ENCODE measurements at places on chromosomes 7 and 10.
A peak's percentile ranks its signal among the peaks of the same experiment; 100 is the strongest.

GRCh38 chr10:33715303-33715975 lies 381.0 kb upstream of the NRP1 start:
- peak; percentile 4 for DNase-seq

DNA sequence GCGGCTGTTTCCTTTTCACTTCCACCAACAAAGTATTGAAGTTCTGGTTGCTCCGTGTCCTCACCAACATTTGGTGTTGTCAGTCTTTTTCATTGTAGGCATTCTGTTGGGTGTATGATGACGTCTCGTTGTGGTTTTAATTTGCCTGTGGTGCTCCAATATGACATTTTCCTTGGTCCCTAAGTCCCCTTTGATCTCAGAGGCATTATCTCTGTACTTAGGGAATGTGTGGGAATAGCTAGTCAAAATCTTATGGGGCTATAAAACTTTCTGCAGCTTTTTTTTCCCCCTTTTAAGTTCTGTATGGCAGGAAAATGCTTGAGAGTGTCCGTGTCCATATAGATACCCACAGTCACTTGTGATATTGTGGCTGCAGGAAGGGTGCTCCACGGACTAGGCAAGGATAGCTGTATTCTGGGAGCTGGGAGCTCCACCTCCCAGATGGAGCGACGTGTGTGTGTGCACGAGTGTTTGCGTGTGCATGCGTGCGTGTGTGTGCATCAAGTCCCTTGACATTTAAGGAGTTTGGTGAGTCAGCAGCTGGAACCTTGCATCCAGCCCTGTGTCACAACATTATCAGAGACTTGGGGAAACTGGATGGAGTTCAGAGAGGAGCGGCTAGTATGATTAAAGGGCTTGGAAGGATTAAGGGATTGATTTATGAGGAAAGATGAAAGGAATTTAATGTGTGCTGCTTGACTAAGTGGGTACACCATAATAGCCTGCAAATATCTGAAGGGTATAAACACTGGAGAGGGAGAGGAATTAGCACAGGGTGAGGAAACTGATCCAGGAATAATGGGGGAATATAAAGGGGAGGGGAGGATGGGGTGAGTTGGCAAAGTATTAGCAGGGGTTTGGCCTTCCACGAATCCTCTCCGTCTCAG lies 66.8 kb downstream of the LRMDA start:
- no peak for DNase-seq

- DNase-seq: no peak
Measured at GRCh38 chr7:47343061-47343455, 238.9 kb downstream of the TNS3 start.

DNA sequence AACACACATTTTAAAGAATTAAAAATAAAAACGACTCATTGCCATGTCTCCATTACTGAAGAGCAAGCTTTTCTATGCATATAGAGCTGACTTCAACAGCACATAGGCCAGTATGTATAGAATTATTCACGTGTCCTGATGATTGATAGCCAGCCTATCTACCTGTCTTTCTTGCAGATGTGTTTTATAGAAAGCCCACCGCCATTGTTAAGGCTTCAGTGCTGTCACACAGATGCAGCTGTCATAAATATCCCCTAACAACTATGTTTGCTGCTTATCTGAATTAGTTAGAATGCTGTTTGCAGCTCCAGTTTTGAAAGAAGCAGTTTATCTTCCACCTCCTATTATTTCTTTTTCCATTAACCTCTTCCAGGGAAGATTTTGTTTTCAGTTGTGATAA lies 235.9 kb downstream of the SLC25A13 start:
- DNase-seq: no peak

DNA sequence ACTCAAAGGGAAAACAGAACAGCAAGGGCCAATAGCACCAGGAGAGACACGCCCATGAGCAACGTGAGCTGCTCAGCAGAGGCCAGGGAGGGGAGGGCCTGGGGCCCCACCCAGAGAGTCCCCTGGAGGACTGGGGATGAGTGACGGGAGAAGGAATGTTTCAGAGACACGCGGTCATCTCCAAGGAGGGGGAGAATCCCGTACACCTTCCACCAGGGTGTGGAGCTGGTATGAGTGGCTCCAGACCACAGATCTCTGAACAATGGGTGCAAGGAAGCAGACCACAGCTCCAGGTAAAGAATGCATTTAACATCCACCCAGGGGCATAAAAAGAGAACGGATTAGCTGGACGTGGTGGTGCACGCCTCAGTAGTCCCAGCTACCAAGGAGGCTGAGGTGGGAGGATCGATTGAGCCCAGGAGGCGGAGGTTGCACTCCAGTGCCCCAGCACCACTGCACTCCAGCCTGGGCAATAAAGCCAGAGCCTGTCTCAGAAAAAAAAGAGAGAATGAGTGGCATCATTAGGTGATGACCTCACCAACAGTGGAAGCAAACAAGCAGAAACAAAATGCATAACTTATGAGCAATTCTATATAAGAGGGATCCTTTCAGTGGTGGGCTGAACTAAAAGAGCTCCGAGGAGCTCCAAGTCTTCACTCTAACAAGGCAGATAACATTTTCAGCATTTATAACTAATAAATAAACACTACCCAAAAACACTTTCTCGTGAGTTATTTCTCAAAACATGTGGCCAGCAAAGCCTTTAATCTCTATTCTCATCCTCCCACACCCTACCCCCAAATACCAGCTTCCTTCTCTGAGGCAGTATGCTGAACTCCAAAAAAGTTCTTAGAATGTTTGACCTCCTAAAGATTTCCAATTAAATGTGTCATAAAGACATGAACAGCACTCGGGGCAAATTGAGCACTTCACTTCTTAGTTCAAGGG lies 12.5 kb downstream of the PSAP start:
- DNase-seq: no peak

DNA sequence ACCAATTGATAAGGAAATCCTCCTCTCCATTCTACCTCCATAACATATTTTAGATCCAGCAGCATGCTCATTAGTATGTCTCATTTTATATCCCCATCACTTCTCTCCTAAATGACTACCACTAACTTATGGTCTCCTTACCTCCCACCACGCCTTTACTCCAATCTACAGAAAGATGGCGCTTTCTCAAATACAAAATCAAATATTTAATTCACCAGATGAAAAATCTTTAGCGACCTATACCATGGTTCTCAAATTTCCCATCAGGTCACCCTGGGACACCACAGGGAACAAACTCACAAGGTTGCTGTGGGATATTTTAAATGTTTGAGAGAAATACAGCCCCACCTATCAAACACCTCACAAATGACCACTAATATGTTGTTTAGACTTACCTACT lies 27.0 kb upstream of the EBLN1 start:
- DNase-seq: no peak

- DNase-seq: peak; percentile 25
Measured at GRCh38 chr10:35352512-35352911, 16.2 kb downstream of the CCNY start.

Measured in CD4-positive, alpha-beta T cell treated with Interleukin-21 for 1 hour (primary cell).